ELR (cell line): ENCODE measurements at places on chromosomes 6 and 20.
A peak's percentile ranks its signal among the peaks of the same experiment; 100 is the strongest.

GRCh38 chr6:107624050-107624449 lies 134.1 kb downstream of the SOBP start:
- DNase-seq, result no peak

DNA sequence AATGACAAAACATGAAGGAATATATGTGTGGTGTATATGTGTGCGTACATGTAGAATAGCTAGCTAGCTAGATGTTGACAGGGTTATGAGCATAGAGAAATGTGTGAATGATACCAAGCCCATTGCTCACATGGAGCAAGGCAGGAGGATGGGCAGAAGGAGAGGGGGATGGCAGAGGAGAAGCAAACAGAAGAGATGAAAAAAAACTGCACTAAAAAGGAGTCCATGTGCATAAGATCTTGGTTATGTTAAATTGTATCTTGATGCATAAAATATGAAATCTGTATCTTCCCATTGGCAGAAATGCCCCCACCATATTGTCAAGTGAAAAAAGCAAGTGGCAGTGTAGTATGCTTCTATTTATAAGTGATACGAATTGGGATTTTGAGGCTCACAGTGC lies 125.1 kb downstream of the PRND start:
- DNase-seq, result no peak

GRCh38 chr20:57711826-57712225 lies 2.0 kb upstream of the PMEPA1 start:
- no peak for DNase-seq

DNA sequence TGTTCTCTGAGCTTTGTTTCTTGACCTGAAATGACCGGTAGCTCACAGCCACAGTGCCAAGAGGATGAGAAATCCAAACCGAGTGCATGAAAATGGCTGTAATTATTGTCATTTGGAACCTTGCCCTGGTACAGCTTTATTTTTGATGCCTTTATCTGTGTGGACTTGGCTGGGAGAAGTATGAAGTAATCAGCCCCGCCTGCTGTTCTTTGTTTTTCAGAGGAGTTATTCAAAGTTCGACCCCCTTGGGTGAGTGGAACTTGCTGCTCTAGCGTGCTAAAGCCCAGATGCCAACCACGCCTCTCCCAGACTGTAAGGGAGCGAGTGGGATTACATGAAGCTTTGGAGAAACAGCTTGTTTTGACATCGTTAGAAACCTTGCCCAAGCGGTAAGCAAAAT lies 48.3 kb downstream of the ECT2L start:
- DNase-seq, result no peak

DNA sequence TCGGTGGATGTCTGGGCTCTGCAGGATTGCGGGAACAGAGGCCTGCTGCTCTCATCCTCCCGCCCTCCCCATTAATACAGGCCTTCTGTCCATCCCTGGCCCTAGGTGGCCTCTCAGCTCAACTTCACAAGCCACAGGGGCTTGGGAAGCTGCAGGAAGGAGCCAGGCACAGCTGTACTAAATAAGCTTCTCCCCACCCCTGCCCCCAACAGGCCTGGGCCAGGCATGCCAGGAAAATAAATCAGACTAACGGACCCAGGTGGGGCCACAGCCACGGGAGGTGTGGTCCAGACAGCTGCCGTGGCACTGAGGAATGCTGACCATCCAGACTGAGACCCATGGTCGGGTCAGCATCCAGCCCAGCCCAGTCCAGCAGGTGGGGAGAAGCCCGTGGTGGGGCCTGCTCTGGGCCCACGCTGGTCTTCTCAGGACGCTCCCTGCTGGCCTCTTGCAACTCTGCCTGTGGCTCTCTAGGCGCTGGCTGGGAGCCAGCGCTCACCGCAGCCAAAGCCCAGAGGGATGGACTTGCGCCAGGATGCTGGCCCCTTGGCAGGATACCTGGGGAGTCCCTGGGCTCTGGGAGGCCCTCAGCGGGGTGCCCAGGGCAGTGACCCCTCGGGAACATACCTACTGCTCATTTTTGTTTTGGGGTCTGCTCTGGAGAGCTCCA lies 8.6 kb upstream of the YTHDF1 start:
- peak; percentile 65 for DNase-seq

- peak; percentile 82 for DNase-seq
These were observed 52.6 kb upstream of the NAA20 start for GRCh38 chr20:19964289-19965265.

GRCh38 chr6:42740725-42741124 lies 5.2 kb downstream of the TBCC start:
- no peak for DNase-seq

GRCh38 chr6:88914180-88914579 lies 49.2 kb downstream of the RNGTT start:
- no peak for DNase-seq

DNA sequence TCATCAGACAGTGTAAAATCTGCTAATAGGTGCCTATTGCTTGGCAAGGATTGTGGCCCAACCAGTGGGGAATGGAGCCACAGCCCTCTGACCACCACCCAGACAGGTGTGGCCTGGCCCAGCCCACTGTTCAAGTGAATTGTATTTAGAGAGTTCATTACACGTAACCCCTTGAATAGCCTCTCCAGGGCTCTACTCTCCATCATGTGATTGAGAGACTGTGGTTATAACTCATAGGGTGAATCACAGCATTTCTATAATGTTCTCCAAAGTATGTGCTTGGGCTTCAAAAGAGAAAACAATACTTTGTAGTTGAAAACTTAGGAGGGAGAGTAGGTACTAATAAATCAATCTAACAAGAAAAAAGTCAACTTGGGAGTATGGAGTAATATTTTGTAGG lies 38.4 kb downstream of the ALDH8A1 start:
- peak; percentile 91 for DNase-seq

- DNase-seq, result no peak
These were observed 6.8 kb downstream of the HUS1B start for GRCh38 chr6:650098-650497.

DNA sequence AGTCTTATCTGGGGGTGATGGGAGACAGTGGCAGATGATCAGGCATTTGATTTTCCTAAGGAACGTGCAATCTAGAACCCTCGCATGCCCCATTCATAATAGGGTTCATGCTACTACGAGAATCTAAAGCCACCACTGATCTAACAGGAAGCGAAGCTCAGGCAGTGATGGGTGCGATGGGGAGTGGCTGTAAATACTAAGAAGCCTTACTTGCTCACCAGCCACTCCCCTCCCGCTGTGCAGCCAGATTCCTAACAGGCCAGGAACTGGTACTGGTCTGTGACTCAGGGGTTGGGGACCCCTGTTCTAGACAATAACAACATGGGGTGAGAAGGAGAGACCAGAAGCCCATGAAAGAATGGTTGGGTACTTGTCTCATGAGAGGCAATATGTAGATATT lies 4.5 kb downstream of the TREML4 start:
- no peak for DNase-seq

- DNase-seq, result no peak
These were observed 8.5 kb downstream of the TP53INP2 start for GRCh38 chr20:34712525-34713192.

GRCh38 chr20:38945012-38945411 lies 17.1 kb upstream of the DHX35 start:
- no peak for DNase-seq

- DNase-seq, result no peak
These were observed 1.7 kb downstream of the TULP1 start for GRCh38 chr6:35510916-35511561.

- no peak for DNase-seq
These were observed 31.6 kb downstream of the GSTA2 start for GRCh38 chr6:52731719-52732118.

GRCh38 chr6:139062932-139063646 lies 34.5 kb downstream of the ABRACL start:
- no peak for DNase-seq

DNA sequence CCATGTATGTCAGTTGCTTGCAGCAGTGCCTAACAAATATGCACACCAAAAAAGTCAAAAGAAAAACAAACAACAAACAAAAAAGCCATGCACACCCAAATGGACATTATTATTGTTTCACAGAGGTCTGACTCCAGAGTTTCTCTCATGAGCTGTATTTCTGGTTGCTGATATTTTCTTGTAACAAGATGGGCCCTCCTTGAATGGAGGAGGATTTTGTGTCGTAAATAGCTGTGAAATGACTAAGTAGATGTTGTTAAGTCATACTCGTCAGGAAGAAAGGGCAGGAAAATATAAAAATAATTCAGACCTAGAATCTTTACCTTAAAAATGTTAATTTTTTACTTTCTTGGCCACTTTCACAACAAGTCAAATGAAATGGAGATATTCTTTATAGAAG lies 96.0 kb downstream of the PLEKHG1 start:
- no peak for DNase-seq

GRCh38 chr6:64325093-64325492 lies 689.5 kb downstream of the PHF3 start:
- no peak for DNase-seq

DNA sequence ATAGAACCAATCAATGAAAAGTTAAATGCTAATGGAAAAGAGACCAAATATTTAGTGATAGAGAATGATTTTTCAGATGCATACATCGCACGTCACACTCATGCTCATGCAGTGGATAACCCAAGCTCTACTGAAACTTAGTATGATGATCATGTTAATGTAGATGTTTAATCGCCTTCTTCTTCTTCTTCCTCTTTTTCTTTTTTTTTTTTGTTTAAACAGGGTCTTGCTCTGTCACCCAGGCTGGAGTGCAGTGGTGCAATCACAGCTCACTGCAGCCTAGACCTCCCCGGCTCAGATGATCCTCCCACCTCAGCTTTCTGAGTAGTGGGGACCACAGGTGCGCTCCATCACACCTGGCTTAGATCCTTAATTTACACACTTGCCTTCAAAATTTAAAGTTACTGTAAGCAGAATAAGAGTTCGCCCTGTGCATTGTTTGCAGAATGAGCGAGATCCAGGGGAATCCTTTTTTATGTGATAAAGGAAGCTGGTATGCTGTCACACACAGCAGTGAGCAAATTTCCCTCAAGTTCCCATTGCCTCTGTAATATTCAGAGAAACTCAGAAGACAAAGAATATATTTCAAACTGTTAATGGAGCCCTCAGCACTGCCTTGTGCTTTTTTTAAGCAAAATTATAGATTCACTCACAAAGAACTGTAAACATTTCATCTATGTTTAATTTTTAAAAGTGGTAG lies 194.2 kb upstream of the SGK1 start:
- DNase-seq, result no peak

DNA sequence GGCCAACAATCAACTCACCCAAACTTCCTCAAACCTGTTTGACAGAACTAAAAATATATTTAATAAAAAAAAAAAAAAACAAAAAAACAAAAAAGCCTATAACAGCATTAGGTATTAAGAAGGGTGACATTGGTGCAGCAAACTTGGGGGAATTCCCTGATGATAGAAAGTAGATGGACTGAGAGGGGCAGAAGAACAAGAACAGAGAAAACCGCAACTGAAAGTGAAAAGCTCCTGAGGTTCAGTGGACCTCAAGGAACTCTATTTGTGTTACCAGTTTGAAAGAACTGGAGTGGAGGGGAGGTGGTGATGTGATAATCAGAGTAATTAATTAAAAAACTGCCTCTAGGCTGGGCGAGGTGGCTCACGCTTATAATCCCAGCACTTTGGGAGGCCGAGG lies 53.8 kb downstream of the MACROD2 start:
- no peak for DNase-seq

- peak; percentile 39 for DNase-seq
These were observed 203.3 kb upstream of the LAMP5 start for GRCh38 chr20:9311132-9311531.

- DNase-seq, result peak; percentile 97
These were observed 2.5 kb downstream of the ZSCAN26 start for GRCh38 chr6:28269492-28269891.

DNA sequence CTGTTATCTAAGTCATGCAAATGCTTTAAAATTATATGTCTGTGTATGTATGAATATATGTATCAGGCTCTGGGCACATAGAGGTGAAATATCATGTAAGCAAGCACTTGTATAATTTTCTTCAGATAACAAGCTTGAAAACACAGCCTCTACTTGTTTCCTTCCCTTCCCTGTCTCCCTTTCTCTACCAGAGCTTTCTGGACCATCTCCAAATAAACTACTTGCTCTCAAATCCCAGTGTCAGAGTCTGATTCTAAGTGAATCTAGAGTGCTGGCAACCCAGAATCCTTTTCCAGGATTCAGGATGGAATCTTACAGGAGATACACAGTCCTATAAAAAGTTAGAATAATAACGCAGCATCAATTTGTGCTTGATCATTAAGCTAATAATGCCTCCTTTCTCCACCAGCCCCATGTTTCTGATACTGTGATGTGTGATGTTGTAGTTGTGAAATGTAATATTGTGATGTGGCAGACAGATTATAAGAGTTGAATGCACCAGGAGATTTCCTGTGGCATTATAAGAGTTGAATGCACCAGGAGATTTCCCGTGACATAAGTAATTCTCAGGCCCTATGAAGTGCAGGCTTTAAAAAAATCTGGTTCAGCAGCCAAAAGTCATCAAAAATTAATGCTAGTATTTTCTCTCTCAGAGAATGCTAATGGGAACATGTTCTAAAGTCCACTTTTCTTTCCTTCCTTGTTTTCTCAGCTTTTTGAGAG lies 89.6 kb downstream of the PCSK2 start:
- DNase-seq, result no peak

DNA sequence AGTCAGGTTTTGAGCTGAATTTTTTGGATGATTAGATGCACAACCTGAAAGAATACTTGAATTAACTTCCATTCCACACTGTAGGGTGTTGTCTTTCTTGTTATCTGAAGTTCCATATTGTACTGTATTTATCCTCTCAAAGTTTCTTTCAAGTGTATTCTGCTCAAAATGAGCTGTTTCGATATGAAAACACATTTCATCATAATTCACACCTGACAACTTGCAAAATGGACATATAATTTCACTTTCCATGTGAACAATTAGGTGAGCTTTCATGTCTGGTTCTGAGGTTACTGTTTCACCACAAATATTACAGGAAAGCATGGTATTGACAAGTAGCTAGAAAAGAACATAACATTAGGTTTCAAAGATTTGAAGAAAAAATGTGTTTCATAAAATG lies 1.7 kb downstream of the ZUP1 start:
- no peak for DNase-seq

DNA sequence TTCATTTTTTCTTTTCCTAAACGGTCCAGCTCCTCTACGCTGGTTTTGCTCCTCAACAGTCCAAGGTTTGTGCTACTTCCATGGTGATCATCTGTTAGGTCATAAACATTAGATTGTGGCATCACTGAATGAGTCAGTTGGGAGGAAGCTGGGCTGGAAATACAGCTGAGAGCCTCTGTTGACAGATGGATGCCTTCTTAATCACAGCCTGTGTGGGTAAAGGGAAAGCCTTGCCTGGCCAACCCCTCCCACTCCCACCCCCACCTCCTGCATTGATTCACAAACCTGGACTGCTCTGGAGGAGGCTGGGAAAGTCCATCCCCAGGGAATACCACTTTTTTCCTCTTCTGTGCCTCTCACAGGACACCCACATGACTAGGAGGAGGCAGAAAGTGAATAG lies 180.6 kb upstream of the CCN2 start:
- DNase-seq, result peak; percentile 97

- DNase-seq, result peak; percentile 96
These were observed 1.7 kb downstream of the MUCL3 start for GRCh38 chr6:30942338-30943060.
